ENCODE measurements at places on chromosomes 2 and 18.
A peak's percentile ranks its signal among the peaks of the same experiment; 100 is the strongest.

GRCh38 chr18:519019-519879 is 18.7 kb upstream of the COLEC12 start:
- peak; percentile 20 for DNase-seq

DNA sequence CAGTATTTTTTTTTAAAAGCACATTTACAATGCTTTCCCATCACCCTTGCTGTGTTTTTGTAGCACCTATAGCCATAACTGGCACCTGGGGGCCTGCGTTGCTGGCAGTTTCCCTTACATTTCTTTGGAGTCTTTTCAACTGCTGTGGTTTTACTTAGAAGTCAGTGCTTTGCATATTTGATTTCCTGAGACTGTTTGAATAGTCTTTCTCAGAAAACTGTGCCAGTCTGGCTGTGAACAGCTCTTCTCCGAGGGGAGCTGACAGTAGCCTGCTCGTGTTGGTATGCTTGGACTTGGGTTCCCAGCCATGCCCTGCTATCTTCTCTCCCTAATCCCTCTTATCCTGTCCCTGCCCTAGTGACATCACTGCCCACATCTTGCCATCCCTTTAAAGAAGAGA is 81.5 kb downstream of the DPP4 start:
- no peak for DNase-seq

DNA sequence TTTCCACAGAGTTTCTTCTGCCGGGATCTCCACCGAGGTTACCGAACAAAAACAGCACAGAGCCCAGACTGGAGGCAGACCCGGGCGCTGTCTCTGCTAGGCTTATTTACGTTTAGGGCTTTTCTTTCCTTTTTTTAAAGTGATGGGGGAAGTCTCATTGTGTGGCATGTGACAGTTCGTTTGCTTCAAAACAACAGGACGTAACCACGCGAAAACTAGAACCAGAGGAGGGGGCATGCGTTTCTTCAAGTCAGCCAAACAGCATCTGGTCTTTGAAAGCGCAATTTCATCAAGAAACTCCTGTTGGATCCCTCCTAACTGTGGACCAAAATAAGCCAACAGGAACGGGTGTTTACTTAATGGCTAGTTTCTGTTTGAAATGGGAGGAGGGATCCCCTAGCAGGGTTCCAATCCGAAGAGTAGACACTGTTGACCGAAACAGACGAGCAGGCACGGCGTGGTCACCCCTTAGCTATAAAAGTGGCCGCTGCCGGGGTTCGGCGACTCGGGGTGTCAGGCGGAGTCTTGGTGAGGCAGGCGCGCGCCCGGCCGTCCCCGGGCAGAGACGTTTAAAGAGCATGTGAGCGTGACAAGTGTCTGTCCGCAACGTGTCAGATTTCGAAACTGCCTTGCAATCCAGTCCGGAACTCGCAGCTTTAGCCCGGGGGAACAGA is 997 bp upstream of the TGIF1 start:
- no peak for DNase-seq

DNA sequence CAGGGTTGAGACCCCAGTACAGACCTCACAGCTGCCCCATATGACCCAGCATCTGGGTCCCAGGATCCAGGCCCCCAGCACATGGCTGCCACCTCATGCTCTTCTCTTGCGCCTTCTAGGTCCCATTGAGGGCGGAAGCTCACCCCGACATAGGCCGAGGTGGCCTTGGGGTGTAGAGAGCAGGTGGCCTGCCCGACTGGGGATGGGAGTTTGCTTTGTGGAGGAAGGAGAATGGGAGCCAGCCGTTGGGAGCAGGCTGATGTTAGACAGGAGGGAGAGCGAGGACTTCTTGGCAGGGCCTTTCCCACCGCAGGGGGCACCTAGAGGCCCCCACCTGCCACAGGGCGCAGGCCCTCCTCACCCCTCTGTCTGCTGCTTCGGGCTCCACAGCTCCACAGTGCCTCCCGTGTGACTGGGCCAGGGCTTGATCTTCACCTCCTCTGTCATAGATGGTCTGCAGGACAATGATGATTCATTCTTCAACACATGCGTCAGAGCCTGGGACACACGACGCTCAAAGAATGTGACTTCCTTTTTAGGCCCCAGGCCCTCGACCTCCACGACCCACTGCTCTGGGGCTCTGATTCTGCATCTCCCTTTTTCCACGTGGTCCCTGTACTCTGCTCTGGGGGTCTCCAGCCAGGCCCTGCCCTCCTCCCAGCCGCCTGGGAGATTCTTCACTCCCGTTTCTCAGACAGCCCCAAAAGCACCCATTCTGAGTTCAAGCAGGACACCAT is 86.6 kb upstream of the ODC1 start:
- DNase-seq, result no peak

DNA sequence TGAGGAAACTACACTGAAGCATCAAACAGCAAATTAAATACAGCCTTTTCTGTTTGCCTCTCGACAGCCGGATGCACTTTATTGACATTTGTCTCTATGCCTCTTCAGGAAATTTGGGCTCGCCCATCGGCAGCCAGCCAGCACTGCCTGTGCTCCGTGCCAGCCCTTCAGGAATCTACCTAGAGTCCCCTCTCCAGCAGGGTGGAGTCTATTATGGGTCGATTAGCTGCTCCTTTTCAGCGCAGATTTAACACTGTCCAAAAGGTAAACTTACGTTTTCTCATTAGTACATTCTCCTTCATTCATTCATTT is 91.5 kb downstream of the MYCN start:
- DNase-seq, result no peak

DNA sequence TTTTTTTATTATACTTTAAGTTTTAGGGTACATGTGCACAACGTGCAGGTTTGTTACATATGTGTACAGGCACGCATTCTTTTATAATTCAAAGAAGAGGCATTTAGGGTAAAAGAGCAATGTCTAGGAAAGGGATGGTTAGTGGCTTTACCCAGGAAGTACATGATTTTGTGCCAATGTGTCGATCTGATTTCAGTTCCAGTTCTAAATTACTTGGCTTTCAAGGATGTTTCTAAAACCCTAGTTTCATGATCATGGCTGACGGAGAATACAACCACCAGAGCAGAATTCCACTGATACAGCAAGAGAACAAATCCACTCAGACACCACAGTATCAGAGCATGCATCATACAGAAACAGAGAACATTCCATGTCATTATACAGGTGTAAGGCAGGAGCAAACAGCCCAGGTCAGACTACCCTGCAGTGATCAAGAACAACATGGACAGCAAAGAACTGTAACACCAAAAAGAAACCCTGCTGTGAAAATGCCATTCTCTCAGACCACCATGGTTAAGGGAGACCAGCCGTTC is 116.7 kb upstream of the STK17B start:
- no peak for DNase-seq

Data from AG08396 (cell line).